Cardiac septum (tissue), 1 donor: ENCODE measurements at places on chromosomes 1 and 21. TPM values are rescaled to one million over a fixed set of nuclear protein-coding genes. Genes with fewer than 3 reads are reported as not detected.

S1PR1 gene
- 57.9 TPM for total RNA-seq

CDKN2C gene
- 9.8 TPM for total RNA-seq

SYT14 gene
- 0.03 TPM for total RNA-seq

IL20 gene
- total RNA-seq, result not detected

NIBAN1 gene
- total RNA-seq, result 351 TPM

SPRR5 gene
- not detected for total RNA-seq

CSMD2 gene
- 0.70 TPM for total RNA-seq

SHISA4 gene
- total RNA-seq, result 123 TPM

PRSS38 gene
- total RNA-seq, result not detected

TGFB2 gene
- total RNA-seq, result 40.5 TPM

MCOLN2 gene
- total RNA-seq, result 0.13 TPM

PEAR1 gene
- 5.6 TPM for total RNA-seq

OLIG1 gene
- total RNA-seq, result 0.32 TPM

DNA sequence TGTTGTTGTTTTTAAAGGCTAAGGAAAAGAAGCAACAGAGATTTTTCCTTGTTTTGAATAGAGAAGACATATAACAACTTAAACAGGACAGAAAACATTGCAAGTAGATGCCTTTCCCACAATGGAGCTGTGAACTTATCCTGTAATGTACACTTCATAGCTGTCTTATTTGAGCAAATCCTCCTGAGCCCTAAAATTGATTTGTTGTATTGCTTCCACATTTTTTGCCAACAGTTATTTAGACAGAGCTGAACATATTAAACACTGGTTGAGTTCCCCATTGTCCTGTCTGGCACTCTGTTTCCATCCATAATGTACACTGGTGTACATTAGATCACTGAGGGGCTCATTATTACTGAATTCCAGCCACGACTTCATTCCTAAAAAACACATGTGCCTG is 32.2 kb downstream of the CACHD1 start:
- DNase-seq, result no peak

GRCh38 chr1:108556499-108556898 is 3.4 kb upstream of the EEIG2 start:
- no peak for DNase-seq

DNA sequence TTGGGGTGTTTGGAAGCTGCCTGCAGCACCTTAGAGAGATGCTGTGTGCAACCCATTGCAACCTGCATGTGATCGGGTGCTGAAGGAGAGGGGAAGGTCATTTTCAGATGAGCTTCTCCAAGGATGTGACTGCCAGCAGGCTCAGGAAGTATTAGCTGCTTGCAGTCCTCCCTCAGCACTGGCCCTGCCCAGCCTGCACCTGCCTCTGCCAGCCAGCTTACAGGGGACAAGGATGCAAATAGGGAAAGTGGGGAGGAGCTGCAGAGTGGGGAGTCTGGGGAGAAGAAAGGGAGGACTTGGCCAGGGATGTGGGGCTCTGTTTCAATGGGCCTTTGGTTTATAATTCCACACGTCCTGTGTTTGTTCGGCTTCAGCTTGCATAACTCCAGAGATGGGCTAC is 254.5 kb downstream of the RRAGC start:
- no peak for DNase-seq

- DNase-seq, result peak; percentile 58
Observed at GRCh38 chr21:42199868-42200463, 19.0 kb upstream of the ABCG1 start.

DNA sequence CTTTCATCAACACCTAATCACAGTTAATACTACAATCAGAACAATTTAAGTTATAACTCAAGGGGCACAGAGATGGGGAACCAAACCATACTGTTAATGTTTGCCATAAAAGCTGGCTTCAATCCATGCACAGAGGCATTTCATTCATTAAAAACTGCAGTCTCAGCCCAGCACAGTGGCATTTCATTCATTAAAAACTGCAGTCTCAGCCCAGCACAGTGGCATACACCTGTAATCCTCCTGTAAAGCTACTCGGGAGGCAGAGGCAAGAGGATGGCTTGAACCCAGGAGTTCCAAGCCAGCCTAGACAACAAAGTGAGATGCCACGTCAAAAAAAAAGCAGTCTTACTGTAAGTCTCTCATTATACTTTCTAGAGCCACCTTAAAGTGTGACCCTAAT is 29.2 kb downstream of the ARID4B start:
- no peak for DNase-seq

DNA sequence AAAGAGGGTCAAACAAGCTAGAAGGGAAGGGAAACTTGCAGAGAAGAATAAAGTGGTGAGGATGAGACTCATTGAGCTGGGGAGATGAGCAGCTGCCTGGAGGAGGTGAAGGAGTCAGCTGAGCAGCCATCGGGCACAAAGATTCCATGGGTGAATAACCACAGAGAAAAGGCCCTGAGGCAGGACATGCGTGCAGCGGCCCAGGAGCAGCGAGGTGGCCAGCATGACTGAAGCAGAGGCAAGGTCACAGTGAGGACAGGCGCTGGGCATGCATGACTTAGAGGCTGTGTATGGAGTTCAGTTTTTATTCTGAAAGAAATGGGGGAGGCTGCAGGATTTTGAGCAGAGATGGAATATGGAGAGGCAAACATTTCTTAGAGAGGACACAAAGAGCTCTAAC is 24.9 kb downstream of the OLFML2B start:
- DNase-seq, result no peak

DNA sequence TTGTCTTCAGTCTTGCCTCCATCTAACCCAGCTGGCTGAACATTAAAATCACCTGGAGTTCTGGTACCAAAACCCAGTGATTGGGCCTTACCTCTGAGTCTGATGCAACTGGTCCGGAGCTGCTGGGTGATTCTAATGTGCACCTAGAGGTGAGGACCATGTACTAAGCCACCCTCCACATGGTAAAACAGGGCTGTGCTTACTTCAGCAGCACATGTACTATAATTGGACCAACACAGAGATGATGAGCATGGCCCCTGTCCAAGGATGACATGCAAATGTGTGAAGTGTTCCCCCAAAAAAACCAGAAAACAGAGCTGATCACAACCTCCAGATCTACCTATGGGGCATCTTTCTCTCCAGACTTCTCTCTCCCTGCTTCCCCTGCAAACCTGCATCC is 37.0 kb downstream of the ELK4 start:
- no peak for DNase-seq

GRCh38 chr1:171484760-171485374 is 463 bp upstream of the PRRC2C start:
- no peak for DNase-seq

GRCh38 chr1:902802-903201 is 20.9 kb upstream of the SAMD11 start:
- no peak for DNase-seq

DNA sequence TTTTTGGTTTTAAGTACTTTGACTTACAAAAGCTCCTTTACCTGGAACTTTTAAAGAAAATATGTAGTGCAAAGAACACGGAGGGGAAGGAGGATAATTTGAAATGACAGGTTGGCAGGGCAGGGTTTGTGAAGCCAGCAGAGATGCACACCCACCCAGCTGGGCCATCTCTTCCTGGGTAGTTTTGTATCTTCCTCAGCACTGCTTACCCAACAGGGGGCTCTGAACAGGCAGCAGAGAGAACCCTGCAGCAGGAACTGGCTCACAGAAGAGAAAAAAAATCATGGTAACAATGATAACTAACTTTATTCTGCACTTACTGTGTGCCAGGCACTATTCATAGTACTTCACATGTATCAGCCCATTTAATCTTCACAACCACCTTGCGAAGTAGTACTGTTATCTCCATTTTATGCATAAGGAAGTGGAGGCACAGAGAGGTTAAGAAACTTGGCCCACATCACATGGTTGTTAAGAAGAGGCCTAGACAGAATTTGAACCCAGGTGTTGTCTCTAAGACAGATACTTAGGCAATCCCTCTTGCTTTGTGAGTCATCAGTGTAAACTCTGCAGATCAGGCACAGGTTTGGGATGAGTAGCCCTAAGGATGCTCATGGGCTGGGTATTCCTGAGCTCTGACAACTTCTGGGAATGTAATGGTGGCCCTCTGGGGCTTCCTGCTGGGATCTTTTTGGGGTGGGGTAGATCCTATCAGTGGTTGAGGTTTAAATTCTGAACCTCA is 60.8 kb downstream of the ELK4 start:
- DNase-seq, result no peak

- DNase-seq, result no peak
Observed at GRCh38 chr21:27719226-27719625, 752.3 kb upstream of the ADAMTS5 start.

- no peak for DNase-seq
Observed at GRCh38 chr1:24043345-24044032, 63.4 kb upstream of the SRSF10 start.

DNA sequence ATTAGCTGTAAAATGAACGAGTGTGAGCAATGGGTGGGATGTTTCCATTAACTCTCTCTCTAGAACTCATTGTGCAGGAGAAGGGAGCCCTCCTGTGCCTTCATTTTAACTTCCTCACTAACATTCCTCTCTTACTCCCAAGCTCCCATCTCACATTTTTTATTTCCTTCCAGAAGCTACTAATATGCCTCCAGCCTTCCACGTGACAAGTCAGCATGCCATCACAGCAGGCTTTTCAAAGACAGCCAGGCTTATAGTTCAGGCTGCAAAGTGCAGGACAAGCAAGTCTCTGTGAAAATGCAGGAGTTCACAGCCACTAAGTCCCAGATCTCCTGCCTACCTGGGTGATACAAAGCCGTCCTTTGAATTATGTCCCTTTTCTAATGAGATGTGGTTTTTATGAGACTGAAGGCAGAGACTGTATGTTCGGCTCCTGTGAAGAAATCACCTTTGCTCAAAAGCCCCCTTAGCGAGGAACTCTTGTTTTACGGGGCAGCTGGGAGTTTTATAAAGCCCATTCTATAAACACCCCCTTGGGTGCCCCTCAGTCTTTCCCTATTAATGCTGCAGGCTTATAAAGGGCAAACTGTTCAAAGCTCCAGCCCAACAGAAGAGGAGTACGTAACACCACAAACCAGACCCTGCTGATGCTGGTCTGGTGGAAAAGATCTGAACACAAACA is 14.8 kb upstream of the ANGPTL7 start:
- DNase-seq, result no peak

DNA sequence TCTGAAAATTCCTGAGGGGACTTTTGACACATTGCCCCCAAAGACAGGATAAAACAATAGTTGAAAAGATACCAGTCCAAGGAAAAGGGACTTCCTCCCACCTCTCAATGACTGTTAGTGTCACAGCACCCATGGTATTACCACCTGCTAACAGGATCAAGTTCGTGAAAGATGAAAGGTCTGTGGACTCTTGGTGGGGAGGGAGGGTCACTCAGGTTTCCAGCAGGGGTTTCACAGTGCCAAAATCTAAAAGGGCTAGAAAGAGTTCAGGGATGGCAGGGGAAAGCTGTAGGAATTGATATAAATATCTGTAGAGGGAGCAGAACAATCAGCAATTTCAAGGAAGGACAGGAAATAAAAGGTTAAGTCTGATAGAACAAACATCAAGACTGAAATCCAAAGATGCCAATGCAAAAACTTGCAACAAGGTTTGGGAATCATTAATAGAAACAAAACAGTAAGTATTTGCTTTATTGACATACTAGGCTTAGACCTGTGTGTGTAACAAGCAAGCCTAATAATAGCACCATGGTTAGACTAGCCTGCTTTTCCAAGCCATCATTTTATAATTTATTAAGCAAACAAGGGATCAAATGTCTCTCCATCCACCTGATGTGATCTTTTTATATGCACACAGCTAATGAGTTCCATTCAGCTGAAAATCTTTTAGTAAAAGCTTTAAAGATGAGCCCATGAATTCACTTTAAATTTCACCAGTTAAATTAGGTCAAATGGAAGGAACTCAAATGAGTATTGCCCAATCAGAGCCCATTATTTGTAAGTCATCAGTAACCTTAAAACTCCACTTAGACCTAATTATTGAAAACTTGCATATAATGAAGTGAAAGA is 3.7 kb downstream of the MCL1 start:
- no peak for DNase-seq

GRCh38 chr1:81758181-81758580 is 42.6 kb upstream of the ADGRL2 start:
- DNase-seq, result no peak

DNA sequence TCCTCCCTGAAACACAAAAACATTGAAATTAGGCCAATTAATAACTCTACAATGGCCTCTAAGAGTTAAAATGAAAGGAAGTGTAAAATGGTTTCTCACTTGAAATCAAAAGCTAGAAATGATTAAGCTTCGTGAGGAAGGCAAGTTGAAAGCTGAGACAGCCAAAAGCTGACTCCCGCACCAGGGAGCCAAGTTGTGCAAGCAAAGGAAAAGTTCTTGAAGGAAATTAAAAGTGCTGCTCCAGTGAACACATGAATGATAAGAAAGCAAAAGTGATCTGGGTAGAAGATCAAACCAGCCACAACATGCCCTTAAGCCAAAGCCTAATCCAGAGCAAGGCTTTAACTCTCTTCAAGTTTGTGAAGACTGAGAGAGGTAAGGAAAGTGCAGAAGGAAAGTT is 22.8 kb downstream of the CYYR1 start:
- DNase-seq, result no peak

DNA sequence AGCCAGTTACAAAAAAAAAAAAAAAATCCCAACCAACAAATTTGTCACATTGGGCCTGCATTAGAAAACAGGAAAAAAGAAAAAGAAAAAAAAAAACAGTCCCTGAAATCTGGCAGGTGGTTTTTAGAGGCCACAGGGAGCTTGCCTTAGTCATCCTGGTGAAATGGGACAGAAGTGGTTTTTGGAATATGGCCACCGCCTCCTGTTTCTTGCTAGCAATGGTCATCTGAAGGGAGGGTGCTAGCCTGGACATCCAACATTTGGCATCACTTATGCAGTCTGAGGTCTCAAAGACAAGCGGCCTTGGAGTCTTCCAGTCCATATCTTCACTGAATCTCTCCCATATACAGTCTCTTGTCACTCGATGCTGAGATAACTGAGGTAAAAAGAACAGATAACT is 20.1 kb upstream of the NKAIN1 start:
- DNase-seq, result no peak

GRCh38 chr1:2014741-2015735 is 4.1 kb upstream of the GABRD start:
- no peak for DNase-seq

GRCh38 chr1:8545078-8545477 is 227.2 kb downstream of the SLC45A1 start:
- no peak for DNase-seq

DNA sequence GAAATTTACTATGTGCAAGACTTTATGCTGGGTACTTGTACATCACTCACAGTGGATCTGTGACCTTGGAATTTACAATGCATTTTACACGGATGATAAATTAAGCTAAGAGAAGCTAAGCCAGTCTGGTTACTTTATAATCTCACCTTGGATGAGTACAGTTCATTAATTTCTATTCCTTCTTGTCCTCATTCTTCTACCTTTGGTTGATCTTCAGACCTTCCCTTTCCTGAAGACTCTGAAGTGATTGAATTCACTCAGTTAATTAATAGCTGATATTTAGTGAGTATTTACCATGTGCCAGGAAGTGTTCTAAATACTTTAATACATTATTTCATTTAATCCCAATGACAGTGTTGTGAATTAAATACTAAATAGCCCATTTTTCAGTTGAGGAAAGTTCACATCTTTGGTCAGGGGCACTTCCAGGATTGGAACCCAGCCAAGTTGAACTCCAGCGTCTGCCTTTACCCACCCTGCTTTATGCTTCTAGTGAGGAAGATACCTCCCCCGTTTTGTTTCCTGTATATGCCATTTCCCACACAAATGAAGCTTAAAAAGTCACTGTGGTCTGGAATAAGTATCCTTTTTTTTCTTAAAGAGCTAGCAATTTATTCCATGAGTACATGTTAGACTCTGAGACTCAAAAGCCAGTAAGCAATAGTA is 146.6 kb downstream of the TLR5 start:
- no peak for DNase-seq

- no peak for DNase-seq
Observed at GRCh38 chr1:16235944-16236510, 956 bp downstream of the CPLANE2 start.
